ENCODE measurements at places on chromosomes 6 and 20.
A peak's percentile ranks its signal among the peaks of the same experiment; 100 is the strongest.

GRCh38 chr6:2369606-2370005 lies 124.2 kb upstream of the GMDS start:
- no peak for DNase-seq

GRCh38 chr20:21259346-21259745 lies 43.8 kb upstream of the XRN2 start:
- no peak for DNase-seq

DNA sequence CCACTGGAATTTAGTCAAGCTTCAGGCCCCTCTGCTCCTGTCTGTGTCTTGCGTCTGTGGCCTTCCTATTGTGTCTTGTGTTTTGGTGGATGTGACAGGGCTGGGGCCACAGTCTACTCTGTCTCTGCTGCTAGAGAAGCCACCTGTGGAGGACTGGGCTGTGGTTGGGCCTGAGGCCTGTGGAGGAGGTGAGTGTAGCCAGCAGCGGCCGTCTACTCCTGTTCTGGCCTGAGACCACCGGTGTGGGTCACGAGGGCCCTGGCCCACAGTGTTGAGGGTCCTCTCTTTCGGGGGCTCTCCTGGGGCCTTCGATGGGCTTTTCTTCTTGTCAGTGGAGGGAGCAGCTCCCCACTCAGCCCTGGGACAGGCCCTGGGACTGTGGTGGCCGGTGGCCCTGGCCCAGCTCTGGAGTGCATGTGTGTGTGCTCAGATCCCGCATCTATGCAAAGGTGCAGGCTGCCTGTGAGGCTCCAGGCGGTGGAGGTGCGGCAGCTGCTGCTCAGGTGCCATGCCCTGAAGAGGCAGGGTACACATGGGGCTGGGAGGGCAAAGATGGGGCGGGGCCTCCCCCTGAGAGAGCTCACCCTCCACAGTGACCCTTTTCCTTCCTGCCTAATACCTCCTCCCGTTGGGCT lies 20.8 kb downstream of the SDCBP2 start:
- no peak for DNase-seq

DNA sequence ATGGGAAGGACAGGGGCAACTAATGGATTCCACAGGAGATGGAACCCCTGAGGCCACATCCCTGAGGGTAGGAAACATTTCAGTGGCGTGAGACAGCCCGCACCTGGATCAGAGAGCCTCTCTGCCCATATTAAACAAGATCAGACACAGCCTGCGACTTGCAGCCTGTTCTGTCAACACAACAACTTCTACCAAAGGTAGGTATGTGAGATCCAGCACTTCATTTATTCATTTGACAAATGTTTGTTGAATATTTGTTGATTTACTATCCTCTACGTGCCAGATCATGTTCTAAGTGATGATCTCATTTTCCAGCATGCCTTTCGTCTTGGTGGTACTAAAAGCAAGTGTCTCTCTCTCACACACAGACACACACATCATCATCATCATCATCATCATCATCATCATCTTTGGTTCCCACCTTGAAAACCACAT lies 43.2 kb upstream of the NT5E start:
- DNase-seq, result no peak

- no peak for DNase-seq
Observed at GRCh38 chr6:90586546-90586835, 381 bp downstream of the MAP3K7 start.

DNA sequence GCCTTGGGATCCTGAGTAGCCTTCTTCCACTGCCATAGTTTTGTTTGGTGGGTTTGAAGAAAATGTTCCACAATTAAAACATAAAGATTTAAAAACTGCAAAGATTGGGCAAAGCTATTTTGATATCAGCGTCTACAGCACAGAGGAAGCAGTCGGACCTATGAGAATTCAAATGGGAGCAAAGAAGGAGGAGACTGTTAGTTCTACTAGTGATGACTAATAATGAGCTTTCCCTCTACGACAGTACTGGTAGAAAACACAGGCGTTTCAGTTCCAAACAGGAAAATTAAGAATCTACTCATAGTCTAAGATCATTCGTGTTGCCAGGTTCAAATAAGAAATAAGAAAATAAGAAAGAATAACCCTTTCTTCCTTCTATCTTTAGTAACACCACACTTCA lies 121.2 kb downstream of the INSM1 start:
- DNase-seq, result no peak

DNA sequence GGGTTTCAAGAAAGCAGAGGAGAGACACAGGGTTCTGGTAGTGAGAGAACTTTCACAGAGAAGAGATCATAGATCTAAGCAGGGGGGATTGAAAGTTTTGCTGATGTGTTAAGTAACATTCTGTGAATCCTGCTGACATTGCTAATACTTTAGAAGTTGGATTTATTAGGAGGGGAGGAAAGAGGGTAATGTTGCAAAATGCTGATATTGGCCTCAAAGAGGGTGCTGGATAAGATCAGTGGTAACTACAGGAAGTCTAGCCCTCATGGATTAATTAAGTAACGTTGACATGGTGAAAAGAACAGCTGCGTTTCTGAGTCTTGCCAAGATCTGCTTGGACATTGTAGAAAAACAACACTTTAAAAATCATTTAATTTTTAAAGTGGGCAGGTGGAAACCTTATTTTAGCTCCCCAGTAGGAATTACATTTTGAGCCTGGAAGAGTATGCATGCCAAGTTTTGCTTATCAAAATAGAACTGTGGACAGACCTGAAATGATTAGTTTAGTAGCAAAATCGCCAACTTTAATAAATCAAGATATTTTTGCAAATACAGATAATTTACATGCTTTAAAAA lies 606.0 kb upstream of the HTR1E start:
- DNase-seq, result no peak

GRCh38 chr6:4067673-4068072 lies 11.3 kb downstream of the FAM217A start:
- DNase-seq, result no peak

DNA sequence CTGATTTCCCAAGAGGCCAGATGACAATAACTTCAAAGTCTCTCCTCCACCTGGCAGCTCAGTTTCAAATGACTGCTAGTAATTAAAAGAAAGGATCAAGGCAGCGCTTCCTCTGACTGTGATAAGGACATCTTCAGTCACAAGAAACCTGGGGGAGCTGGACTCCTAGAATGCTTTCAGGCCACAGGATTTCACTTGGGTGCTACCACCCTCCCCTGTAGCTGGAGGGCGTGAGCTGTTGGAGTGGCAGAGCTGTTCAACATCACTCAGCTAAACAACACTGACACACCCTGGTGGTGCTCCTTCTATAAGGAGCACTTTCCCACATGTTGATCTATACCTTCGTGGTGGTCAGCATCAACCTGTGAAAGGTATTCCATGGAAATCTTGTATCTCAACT lies 2.2 kb upstream of the CNR1 start:
- no peak for DNase-seq

DNA sequence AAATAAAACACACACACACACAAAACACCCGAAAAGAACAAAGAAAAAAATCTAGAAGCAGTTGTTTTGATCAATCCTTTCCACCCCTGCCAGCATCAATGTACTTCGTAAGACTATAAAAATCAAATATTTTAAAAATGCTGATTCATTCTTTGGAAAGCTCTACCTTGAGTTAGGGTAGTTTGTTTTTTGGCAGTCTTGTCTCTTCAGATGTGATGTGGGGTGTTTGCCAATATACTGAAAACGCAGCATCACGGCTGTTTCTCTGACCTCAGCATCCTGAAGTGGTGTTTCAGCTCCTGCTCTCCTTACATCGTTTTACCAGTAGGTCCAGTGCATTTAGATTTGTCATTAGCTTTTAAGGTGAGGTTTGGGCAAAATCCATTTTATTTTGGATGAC lies 526.0 kb downstream of the UTRN start:
- no peak for DNase-seq

DNA sequence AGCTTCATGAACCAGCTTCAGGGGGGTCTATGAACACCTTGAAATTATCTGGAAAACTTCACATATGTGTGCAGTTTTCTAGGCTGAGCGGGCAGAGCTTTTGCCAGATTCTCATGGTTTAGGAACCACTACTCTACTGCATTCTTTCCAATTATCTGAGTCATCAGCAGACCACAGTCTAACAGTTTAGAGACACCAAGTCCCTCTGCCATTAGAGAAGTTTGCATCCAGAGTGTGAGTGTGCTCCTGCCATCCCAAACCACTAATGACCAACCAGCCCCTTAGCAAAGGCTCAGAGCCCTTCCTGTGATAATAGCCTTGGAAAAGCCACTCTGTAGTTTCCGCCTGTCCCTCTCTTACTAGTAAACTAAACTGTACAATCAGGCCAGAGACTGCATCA lies 96.8 kb downstream of the PHACTR1 start:
- no peak for DNase-seq

- peak; percentile 19 for DNase-seq
Observed at GRCh38 chr6:1865585-1865984, 255.9 kb downstream of the FOXC1 start.

- peak; percentile 59 for DNase-seq
Observed at GRCh38 chr20:62816884-62817873, at the start of gene COL9A3. COL9A3 (plus strand) TSS chr20:62817050; CDS start chr20:62817065, 15 bp downstream.

GRCh38 chr6:42450477-42451332 lies 1.0 kb downstream of the TRERF1 start:
- DNase-seq, result no peak

- no peak for DNase-seq
Observed at GRCh38 chr6:145756170-145756662, 20.9 kb upstream of the EPM2A start.

- DNase-seq, result no peak
Observed at GRCh38 chr6:121442576-121442975, 7.1 kb downstream of the GJA1 start.

- no peak for DNase-seq
Observed at GRCh38 chr6:165486183-165487137, 176.6 kb downstream of the PDE10A start.

DNA sequence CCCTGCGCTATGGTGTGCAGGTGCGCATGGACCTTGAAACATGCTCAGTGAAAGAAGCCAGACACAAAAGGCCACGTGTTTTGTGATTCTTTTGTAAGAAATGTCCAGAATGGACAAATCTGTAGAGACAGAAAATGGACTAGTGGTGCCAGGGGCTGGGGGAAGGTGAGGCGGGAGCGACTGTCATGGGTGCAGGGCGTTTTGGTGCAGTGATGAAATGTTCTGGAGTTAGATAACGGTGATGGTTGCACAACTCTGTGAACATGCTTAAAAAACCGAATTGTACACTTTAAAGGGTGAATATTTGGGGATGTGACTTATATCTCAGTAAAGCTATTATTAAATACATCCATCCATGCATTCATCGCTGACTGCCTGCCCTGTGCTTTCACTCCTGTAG lies 31.7 kb upstream of the NTSR1 start:
- DNase-seq, result no peak

- DNase-seq, result no peak
Observed at GRCh38 chr6:12280902-12281301, 9.3 kb upstream of the EDN1 start.

GRCh38 chr20:52289956-52290565 lies 98.5 kb upstream of the ZFP64 start:
- DNase-seq, result no peak

DNA sequence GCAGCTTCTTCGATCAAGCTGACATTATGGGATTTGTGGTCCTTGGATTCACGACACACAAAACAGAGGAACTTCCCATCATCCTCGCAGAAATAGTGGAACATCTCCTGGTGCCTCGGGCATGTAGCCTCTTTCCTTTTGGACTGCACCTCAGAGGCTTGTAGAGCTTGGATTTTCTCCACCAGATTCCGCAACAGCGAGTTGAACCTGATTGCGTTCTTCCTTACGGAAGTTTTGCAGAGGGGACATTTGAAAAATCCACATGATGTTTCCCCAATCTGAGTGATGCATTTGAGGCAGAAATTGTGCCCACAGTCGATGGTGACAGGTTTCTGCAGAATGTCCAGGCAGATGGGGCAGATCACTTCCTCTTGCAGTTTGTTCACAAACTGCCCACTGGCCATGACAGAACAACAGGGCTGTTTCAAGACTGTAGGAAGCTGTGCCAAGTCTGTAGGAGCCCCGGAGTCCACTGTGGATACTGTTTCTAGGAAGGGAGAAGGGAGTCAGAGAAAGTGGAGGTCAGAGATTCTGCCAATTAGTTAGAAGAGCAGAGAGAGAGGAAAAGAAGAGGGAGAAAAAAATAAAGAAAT lies 392 bp downstream of the TRIM31 start:
- DNase-seq, result no peak

DNA sequence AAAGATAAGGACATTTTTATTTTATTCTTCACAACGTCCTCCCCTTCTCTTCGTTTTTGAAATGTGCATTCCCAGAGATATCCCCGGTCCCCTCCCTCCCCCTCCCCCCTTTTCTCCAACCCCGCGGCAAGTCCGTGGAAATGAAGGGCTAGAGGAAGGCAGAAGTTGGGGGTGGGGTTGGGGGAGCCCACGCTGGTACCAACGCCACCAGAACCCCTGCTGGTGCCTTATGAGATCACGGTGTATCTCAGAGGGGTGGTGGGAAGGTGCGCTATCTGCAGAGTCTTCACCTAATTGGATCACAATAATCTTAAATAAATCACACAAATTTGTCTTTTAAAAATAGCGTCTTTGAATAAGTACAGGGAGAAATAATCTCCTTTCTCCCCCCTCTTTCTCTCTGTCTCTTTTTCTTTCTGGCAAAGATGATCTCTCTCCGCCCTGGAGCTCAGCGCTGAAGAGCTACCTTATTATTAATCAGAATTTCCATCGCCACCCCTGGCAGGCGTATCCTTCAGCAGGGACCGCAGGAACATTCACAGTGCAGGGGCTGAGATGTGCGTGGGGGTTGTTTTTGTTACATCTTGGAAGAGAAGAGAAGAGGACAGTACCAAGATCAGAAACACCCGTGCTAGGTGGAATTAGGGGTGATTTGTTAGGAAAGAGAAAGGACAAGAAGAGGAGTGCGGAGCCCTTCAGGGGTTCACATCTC lies 915 bp downstream of the CLVS2 start:
- no peak for DNase-seq

DNA sequence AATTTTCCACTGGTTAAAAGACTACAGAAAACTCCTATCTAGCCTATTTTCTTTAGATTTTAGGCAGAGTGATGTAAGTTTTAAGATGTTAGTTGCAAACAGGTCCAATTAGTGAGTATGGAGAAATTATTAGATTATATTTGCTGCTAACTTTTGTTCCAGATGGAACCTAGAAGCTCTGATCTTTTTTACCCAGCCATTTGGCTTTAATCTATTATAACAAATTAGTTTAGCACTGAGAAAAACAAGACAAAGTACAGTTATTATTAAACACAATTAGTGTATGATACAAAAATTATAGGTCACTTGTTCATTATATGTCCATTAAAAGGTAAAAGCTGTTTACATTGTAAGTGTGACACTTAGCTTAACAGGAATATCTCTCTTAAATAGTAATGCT lies 2.5 kb downstream of the FAM162B start:
- no peak for DNase-seq

- DNase-seq, result no peak
Observed at GRCh38 chr20:21202259-21202658, 76.4 kb downstream of the KIZ start.

DNA sequence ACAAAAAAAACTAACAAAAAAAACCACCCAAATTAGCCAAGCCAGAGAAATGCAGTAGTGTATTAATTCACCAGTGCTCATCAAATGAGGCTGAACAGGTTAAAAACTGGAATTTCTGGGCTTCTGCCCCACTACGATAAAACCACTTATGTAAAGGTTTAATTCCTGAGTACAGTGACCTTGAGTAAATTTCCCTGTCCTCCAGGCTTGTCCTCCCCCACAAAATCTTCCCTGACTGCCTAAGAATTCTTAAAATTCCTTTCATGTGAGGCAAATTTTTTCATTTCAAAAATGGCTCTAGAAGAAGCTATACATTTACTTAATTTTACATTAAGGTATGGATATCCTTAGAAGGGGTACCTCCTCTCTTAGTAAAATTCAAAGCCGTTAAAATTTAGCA lies 80.1 kb upstream of the ID4 start:
- no peak for DNase-seq
